ENCODE measurements at places on chromosomes 7 and 10.
A peak's percentile ranks its signal among the peaks of the same experiment; 100 is the strongest.

GRCh38 chr10:1216574-1217236 is 160.5 kb downstream of the WDR37 start:
- DNase-seq = no peak

DNA sequence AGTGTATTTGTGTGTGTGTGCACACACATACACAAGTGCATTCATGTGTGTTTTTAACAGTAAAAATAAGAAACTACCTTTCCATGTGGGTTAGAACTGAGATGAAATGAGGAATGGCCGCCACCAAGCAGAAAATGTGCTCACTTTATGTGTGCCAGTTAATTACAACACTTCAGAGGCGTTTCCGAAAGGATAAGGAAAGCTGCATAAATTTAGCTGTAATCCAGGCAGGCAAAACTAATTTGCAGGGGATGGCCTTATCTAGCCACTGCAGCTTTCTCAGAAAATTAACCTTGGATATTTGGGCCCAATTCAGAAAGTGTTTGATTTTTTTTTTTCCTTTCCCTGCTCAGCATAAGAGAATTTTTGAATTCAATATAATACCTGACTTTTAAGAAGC is 328.8 kb upstream of the PHF14 start:
- no peak for DNase-seq

DNA sequence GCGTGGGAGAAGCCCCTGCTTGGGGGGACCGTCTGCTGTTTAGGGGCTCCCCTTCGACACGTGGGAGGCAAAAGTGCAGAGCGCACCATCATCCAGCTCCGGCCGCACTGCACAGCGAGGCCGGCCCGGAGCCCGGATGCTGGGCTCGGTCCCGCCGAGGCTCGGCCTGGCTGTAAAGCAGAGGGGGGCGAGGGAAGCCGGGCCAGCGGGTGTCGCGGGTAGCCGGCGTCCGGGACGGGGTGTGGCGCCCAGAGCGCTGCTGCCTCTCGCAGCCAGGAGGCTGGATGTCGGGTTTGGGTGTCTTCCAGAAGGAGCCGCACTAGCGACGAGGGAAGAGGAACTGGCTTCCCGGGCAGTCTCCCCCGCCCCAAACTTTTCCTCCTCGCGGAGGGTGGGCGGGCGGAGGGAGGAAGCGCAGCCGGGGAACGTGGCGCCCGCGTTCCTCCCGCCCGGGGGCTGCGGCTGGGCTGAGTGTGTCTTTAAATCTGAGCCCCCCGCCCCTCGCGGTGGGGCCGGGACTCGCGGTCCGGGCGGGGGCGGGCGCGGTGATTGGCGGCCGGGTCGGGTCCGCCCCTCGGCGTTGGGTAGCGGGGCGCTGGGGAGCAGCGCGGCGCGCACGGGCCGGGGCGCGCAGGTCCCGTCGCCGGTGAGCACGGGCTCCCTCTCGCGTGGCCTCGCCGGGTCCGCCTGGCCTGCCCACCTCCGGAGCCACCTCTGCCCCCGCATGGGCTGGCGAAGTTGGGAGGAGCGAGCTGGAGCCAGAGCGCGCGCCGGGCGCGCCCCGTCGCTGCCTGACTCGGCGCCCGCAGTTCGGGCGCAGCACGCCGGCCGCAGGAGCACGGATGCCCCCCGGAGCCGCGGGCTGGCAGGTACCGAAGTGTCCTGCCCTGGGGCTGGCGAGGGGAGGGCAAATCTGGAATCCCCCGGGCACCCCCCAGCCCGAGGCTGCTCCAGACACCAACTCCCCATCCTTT is at the start of gene PALD1:
PALD1 (plus strand) TSS at position 577 of the 974 bp plus-strand sequence. CDS start 47,185 bp downstream, outside the sequence.
- DNase-seq = peak; percentile 65

DNA sequence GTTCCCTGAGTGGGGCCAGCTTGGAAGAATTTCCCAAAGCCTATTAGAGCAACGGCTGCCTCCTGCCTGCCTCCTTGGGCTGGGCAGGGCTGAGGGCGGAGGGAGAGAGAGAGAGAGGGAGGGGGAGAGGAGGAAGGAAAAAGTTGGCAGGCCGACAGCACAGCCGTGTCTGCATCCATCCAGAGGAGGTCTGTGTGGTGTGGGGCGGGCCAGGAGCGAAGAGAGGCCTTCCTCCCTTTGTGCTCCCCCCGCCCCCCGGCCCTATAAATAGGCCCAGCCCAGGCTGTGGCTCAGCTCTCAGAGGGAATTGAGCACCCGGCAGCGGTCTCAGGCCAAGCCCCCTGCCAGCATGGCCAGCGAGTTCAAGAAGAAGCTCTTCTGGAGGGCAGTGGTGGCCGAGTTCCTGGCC is at the start of gene AQP1:
AQP1 (plus strand) TSS at position 293 of the 409 bp plus-strand sequence; CDS start at position 350, 57 bp downstream.
- DNase-seq = peak; percentile 83

DNA sequence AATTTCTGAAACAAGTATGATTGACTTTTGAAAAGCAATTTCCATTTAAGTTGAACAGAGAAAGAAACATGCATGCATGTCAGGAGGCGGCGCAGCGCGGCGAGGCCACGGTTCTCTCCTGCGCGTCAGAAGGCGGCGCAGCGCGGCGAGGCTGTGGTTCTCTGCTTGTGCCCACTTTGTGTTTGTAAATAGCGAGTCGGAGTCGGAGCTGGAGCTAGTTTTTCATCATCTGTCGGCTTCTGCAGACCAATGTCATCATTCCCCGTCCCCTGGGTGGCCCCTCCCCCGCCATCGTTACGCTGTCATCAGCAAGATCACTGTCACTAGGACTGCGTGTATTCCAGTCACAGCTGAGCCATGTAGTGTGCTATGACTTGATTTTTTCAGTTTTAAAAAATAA is 49.2 kb downstream of the INPP5A start:
- DNase-seq = no peak

- no peak for DNase-seq
Observed at GRCh38 chr10:420154-421121, 269.0 kb downstream of the DIP2C start.

DNA sequence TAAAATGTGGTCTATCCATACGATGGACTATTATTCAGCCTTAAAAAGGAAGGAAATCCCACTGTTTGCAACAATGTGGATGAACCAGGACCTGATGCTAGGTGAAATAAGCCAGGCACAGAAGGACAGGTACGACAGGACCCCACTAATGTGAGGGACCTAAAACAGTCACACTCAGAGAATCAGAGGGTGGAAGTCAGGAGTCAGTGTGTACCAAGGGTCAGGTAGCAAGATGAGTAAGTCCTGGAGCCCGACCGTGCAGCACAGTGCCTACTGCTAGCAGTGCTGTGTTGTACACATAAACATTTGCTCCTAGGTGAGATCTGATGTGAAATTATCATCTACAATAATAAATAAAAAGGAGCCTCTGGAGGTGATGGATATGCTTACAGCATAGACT is 322.3 kb downstream of the GLRX3 start:
- DNase-seq = no peak

DNA sequence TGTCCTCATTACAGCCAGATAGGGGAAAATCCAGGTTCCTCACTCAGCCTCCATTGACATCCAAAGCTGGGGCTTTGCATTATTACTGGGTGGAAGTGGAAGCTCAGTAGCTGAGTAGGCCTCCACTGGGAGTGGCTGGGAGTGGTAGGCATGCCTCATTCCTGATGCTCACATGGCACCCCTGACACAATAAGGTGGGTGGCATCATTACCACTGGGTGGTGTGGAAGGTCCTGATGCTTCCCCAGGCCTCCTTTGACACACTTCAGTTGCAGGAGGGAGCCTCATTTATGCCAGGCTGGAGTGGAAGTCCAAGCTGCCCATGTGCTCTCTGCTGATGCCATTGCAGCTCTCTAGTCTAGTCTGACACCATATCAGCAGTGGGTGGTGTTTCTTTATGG is 48.2 kb upstream of the GPR141 start:
- DNase-seq = no peak

- DNase-seq = no peak
Observed at GRCh38 chr7:1675673-1676549, 5.8 kb downstream of the ELFN1 start.

- no peak for DNase-seq
Observed at GRCh38 chr7:45181991-45182855, 24.6 kb downstream of the RAMP3 start.

GRCh38 chr7:87933605-87933952 is 472 bp upstream of the ADAM22 start:
- no peak for DNase-seq

GRCh38 chr7:19116121-19117090 is 1.0 kb downstream of the TWIST1 start:
- DNase-seq = no peak

DNA sequence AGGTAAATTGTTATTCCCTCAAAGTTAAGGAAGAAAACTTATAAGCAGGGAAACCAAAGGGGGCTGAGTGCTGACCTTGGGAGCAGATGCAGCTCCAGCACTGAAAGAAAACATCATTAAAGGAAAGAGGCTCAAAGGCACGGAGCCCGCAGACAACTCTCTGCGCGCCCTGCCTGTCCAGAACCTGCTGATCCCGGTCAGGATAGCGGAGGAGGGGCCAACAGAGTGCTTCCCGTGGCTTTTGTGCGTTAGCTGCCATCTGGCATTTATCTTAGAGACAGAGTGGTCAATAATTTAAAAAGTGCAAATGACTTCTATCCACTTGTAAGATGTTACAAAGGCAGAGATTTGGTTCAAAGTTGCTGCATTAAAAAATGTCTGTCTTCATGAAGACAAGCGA is 162.1 kb downstream of the FANK1 start:
- DNase-seq = no peak

- no peak for DNase-seq
Observed at GRCh38 chr10:34526758-34527730, 288.1 kb downstream of the PARD3 start.

DNA sequence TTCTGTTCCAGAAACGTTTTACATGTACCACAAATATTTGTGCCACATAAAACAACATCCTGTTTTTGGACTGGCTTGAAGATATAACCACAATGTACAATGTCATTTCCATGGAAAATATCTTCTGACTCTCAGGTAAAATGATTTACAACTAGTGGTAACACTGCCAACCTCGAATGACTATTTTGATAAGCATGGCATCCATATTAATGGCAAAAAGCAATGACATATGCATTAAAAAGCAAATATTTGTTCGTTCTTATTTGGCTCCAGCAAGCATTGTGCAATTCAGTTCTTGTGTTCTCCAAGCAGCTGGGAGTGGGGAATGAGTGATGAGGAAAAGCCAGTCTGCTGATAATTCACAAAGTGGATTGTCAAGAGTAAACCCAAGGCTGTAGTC is 289.0 kb downstream of the PLXDC2 start:
- DNase-seq = no peak

GRCh38 chr10:59991661-59992060 is 85.3 kb upstream of the CCDC6 start:
- peak; percentile 55 for DNase-seq

GRCh38 chr7:93955304-93955703 is 33.8 kb downstream of the GNG11 start:
- DNase-seq = no peak

GRCh38 chr7:94940241-94940640 is 32.8 kb downstream of the PPP1R9A start:
- DNase-seq = no peak

DNA sequence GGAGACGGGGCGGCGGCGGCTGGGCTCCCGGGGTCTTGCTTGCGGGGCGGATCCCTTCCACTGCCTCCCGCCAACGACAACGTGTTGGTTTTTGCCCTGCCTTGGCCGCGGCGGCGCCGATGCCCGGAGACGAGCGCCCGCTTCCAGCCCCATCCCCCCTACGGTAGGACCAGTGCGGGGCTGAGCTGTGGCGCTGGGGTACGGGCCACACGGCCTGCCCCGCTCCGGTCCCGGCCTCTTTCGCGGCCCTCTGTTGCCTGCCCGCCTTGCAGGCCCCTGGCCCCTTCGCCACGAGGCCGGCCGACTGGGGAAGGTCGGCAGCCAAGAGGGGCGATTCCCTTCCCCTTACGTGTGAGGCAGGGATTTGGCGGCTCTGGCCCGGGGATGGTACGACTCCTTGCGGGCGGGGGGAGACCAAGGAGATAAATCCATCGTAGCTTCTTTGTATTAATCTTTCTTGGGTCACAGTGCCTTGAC is 488 bp downstream of the EIF4H start:
- peak; percentile 48 for DNase-seq

GRCh38 chr10:123149162-123149567 is 1.2 kb downstream of the HMX2 start:
- DNase-seq = no peak

GRCh38 chr10:71351628-71352319 is 32.7 kb downstream of the SLC29A3 start:
- peak; percentile 66 for DNase-seq

- no peak for DNase-seq
Observed at GRCh38 chr7:5352440-5353010, 69.8 kb downstream of the SLC29A4 start.

- DNase-seq = no peak
Observed at GRCh38 chr10:116615199-116615776, 5.5 kb upstream of the PNLIPRP2 start.

GRCh38 chr7:39128287-39128843 is 150.7 kb downstream of the POU6F2 start:
- no peak for DNase-seq

DNA sequence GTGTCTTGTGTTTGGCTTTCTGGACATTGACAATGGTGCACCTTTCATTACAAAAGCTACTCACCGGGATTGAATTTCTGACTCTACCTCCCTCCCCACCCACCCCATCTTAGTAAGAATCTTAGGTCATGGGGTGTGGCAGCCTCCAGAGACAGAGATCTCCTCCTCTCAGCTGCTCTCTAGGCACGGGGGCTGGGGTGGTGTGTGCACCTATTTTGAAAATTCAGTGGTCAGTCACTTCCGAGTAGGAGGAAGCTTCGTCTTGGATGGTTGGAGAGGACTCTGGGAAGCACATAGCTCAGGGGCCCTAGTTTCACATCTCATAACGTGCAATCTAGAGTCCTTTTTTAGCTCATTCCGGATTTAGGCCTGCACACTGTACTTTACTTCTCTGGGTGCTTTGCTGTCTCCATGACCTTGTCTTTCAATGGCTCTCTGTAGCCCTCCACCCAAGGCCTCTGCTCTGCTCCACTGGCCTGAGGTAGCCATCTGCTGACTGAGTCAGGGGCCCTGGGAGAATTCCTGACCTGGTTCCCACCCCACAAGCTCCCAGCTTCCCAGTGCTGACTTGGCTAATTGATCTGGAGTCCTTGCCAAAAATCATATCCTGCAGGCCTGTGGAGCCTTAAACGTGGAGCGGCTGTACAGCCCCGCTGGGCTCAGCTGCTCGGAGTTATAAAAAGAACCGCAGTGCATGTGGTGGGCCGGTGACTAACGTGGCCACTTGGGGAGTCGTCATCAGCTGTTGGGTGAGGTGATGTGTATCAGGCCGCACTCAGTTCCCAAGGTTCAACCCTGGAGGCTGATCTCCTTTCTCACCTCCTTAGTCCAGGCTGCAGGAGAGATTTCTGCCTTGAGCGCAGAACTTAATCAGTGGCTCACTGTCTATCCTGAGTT is 19.3 kb upstream of the ADAMTS14 start:
- no peak for DNase-seq

- peak; percentile 34 for DNase-seq
Observed at GRCh38 chr7:123624527-123625183, 23.0 kb downstream of the ASB15 start.

DNA sequence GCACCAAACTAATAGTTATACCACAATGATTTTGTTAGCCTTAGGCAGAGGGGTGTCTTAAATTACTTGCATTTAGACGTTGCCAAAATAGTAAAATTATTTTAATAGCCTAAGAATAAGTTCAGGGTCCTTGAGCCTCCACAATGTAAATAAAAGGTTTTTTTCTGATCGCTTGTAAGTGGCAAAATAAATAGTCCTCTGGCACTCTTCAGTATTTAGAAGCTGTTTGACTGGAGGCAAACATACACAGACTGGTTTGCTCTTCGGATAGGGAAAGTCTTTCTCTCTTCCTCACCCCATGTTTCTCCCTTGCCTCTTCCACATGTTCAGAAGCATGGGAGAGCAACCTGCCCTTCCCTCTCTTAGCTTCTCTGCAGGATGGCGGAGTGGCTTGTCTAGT is 49.5 kb upstream of the FAM180A start:
- no peak for DNase-seq

- DNase-seq = no peak
Observed at GRCh38 chr10:119499677-119500002, 42.9 kb downstream of the RGS10 start.

GRCh38 chr10:77043420-77043763 is 594.2 kb downstream of the KCNMA1 start:
- DNase-seq = no peak
